Natural killer cell treated with Interleukin-12 subunit alpha and Interleukin-12 subunit beta and Interleukin-15 and Interleukin-18, amount 100 ng/mL, for 72 hours (primary cell): ENCODE measurements at places on chromosomes 7 and 10.

- no peak for DNase-seq
Measured at GRCh38 chr10:110311357-110311949, 6.7 kb upstream of the SMNDC1 start.

GRCh38 chr10:21668831-21669230 lies 134.8 kb downstream of the MLLT10 start:
- DNase-seq: no peak

GRCh38 chr7:18626717-18627116 lies 131.2 kb downstream of the HDAC9 start:
- DNase-seq: no peak

DNA sequence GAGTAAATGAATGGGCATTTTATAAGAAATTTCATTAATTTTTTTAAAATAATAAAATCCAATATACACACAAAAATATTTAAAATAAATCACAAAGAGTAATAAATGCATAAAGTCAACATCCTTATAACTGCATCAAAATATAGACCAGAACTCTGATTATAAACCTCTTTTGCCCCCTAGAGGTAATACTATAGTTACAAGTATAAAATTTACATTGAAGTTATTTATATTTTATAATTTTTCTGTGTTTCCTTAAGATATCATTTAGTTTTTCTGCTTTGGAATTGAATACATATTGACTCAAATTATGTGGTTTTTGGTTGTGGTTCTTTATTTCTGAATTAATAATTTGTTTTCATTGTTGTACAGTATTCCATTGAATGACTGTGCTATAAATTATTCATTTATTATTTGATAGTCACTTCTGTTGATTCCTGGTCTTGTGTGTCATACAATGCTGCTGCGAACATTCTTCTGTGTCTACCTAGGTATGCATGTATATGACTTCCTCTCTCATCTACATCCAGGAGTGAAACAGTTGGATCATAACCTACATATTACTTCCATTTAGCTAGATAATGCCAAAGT lies 673.6 kb downstream of the IPMK start:
- no peak for DNase-seq

DNA sequence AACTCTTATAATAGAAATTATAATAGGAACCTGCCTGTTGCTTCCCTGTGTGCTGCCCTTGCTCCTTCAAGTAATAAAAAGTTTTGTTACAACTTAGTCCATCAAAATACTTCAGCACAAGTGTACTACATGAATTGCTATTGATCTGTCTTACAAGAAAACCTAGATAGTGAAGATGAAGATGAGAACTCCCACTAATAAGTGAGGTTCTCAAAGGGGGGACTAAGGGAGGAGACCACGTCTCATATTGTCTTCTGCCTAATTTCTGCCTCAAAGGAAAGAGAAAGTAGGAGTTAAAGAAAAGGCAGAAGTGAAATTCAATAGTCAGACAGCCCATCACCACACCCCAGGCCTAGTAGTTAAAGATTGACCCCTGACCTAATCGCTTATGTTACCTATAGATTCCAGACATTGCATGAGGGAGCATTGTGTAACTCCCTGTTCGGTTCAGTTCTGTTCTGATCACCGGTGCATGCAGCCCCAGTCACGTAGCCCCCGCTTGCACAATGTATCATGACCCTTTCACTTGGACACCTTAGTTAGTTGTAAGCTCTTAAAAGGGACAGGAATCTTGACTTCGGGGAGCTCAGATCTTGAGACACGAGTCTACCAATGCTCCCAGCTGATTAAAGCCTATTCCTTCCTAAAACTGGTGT lies 18.2 kb upstream of the CHST3 start:
- DNase-seq: no peak

DNA sequence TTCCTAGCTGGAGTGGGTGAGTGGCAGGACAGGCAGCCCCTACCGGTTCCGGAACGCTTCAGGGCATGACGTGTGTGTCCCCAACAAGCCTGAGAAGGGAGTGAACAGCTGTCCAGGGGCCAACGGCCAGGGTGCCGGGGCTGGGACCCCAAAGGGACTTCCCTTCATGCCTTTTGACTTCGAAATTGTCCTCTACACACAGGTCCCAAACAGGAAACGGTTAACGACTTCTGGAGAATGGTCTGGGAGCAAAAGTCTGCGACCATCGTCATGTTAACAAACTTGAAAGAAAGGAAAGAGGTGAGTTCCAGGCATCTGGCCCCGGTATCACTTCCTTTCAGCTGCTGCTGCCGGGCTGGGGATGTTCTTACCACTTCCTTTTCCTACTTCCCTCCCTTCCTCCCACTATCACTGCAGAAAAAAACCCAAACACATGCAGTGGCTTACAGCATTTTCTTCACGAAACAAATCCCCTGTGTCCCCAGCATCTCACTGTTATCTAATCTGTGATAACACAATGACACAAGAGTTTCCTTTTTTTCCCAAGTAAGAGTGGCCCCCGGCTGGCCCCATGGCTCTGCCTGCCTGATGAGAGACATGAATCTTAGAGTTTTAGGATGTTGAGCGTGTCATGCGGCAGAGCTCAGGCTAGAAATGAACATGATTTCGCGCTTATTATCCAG lies 63.2 kb downstream of the MKI67 start:
- DNase-seq: peak; percentile 84

- DNase-seq: no peak
Measured at GRCh38 chr10:47175181-47176123, 124.5 kb upstream of the GDF10 start.

DNA sequence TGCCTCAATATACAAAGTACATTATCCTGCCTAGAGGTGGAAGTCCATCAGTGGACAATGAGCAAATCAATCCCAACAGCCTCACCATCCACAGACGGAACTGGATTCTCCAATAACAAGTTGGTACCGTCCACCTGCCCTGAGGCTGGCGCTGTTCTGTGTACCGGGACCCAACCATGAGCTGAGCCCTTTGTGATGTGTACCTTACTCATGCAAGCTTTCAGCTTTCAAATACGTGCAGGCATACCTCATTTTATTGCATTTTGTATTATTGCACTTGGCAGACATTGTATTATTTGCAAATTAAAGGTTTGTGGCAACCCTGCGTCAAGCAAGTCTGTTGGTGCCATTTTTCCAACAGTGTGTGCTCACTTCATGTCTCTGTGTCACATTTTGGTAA lies 476.0 kb upstream of the MKI67 start:
- DNase-seq: no peak

DNA sequence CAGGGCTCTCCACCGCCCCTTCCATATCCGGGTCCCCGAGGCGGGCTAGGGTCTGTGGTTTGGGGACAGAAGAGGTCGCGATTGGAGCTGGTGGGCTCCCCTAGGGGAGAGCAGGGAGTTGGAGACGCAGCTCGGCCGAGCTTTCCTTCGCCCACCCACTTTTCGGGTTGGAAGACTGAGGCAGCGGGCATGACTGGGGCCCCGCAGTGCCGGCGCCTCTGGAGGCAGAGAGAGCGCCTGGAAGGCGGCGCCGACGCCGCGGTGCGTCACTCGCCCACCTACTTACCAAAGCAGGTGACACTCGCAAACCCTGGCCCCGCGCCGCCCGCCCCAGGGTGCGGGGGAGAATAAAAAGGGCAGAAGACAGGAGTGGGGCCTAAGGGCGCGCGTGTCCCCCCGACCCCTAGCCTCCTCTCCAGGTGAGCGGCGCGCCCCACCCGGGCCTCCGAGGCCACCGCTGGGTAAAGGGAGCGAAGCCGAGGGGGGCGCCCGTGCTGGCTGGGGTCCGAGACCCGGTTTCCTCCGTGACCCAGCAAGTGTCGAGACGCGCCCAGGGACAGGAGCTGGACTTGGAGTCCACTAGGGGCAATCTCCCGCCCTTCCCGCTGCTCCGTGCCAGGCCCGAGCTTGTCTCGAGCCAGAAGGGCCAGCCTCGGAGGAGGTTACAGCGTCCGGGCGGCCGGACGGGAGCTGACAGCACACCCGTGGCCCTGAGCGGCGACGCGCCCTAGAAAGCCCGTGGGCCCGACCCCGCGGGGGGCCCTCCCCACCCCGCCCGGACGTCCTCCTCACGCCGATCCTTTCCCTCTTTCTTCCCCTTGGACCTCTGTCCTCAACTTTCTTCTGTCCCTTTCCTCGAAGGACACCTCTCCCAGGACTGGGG lies 34.4 kb upstream of the GRID1 start:
- DNase-seq: no peak

DNA sequence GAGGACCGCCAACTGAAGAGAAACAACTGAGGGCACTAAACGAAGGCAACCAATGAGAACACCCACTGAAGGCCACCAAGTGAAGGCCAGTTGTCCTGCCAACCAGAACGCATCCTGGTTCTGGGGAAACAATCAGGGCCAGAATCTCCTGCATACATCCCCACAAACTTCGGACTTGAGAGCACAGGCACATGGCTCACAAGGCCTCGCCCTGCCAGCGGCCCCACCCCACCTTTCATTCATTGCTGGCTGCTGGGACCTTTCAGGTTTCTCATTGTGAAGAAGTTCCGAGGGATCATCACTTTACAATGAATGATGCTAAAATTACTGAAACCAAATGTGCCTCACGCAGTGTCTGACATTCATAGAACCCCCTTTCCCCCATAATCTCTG lies 79.2 kb upstream of the ABI1 start:
- no peak for DNase-seq

DNA sequence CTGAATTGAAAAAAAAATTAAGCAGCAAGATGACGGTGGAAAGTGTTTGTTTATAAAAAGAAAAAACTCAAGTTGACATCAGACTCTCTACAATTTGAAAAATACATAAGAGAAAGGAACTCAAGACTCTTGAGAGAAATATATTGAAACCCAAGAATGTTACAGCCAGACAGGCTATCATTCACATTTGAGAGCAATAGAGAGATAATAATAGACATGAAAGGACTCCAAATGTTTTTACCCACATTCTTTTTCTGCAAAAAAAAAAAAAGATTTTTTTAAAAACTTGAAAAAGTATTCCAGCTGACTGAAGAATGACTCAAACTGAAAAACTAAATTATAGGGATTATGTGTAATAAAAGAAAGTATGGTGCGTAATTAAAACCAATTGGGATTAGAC lies 532.4 kb downstream of the INHBA start:
- DNase-seq: no peak

DNA sequence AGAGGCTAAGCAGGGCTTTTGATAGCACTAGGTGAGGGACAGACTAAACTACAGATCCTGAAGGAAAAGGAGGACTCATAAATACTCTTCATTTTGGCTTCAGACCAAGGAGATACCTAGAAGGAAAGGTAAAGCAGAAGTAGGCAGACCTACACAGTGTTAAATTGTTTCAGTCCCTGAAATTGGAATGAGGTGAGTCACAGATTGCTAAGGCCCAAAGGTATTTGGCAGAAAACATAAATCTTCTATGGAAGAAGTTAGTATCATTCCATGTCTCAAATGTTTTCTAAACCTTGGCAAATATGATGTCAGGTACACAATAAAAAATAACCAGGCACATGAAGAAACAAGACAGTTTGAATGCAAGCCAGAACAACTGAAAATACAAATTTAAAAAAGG lies 30.0 kb downstream of the MTERF1 start:
- DNase-seq: no peak

- no peak for DNase-seq
Measured at GRCh38 chr10:1003884-1004670, 15.8 kb downstream of the GTPBP4 start.

GRCh38 chr10:99569253-99569939 lies 36.7 kb downstream of the NKX2-3 start:
- no peak for DNase-seq

GRCh38 chr7:91180746-91181145 lies 83.5 kb upstream of the FZD1 start:
- no peak for DNase-seq

- DNase-seq: no peak
Measured at GRCh38 chr10:79380125-79380945, 33.1 kb downstream of the PPIF start.

GRCh38 chr7:126487728-126488442 lies 764.9 kb downstream of the GRM8 start:
- DNase-seq: no peak

DNA sequence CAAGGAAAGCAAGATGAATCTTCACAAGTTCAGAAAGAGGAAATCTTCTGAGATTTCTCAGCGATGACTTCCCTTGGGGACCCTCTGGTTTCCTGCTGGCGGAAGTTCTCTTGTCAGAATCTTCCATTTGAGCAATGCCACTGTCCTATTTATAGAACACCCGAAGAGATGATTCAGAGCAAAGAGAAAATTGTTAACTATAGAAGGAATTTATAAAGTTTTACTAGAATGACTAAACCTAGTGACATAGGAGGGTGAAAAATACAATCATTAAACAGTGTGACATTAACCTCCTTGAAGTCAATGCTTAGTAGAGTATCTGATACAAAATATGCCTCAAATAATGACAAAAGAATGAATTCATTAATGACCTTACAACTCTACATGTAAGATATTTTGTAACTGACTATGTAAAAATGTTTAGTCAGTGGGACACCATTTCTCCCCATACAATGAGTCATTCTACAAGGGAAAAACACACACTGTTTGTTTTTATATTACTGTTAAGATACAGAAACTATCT lies 206.5 kb upstream of the CNTNAP2 start:
- no peak for DNase-seq

DNA sequence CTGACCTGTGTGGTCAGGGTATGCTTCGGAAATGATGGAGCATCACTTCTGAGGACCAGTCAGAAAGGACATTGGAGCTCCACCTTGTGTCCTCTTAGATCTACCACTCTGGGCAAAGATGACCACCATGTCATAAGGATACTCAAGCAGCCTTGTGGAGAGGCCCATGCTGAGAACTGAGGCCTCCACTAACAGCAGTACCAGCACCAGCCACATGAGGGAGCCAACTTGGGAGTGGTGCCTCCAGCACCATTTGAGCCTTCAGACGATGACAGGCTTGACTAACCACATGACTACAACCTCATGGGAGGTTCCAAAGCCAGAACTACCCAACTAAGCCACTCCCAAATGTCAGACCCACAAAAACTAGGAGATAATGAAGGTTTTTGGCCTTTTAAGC lies 116.0 kb downstream of the NPTX2 start:
- no peak for DNase-seq

GRCh38 chr10:70901276-70901878 lies 13.0 kb upstream of the PCBD1 start:
- DNase-seq: no peak

DNA sequence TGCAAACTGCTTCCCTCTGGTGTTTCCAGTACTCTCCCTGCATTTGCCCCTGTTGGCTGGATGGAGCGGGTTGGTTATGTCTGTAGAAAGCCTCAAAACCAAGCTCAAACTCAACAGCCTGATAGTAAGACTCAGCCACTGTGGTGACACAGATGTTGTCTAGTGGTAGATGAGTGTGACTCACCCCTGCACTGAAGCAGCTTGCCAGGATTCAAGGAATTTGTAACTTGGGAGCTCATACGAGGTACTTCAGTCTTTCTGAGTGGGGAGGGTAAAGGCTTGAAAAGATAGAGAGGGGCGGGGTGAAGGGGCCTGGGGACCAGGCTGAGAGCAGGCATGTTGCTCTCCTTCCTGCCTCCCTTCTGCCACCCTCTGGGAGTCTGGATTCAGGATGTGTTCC lies 22.9 kb upstream of the AQP1 start:
- DNase-seq: no peak
